Activated CD8-positive, alpha-beta memory T cell treated with anti-CD3 and anti-CD28 coated beads for 36 hours (primary cell): ENCODE measurements at places on chromosomes 2 and 18. TPM values are rescaled to one million over a fixed set of nuclear protein-coding genes. Genes with fewer than 3 reads are reported as not detected.

Gene CD8B2
- total RNA-seq = 4.2 TPM

Gene GCG
- not detected for total RNA-seq

Gene SCN3A
- not detected for total RNA-seq

Gene TTR
- total RNA-seq = not detected

Gene RAD51AP2
- not detected for total RNA-seq

Gene NCL
- total RNA-seq = 1,690 TPM

Gene DSC3
- 0.06 TPM for total RNA-seq

Gene NEU2
- not detected for total RNA-seq

Gene IL36B
- not detected for total RNA-seq
